ENCODE measurements at places on chromosomes 12 and 14.
A peak's percentile ranks its signal among the peaks of the same experiment; 100 is the strongest.

DNA sequence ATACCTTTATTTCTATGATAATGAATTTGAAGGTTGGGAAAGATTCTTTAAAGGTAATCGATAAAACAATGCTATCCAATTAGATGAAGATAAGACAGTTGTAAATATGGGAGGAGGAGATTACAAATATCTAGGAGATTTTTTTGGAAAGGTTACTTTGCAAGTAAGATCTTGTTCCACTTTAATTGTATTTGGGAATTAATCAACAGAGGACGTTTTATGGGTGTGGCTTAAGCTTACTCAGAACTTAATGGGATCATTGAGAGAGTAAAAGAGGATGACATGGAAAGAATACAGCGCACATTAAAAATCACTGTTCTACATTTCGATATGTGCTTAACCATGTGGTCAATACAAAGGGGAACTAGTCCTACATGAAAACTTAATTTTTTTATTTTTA, 3.5 kb upstream of the LRIG3 start:
- DNase-seq, result peak; percentile 65

DNA sequence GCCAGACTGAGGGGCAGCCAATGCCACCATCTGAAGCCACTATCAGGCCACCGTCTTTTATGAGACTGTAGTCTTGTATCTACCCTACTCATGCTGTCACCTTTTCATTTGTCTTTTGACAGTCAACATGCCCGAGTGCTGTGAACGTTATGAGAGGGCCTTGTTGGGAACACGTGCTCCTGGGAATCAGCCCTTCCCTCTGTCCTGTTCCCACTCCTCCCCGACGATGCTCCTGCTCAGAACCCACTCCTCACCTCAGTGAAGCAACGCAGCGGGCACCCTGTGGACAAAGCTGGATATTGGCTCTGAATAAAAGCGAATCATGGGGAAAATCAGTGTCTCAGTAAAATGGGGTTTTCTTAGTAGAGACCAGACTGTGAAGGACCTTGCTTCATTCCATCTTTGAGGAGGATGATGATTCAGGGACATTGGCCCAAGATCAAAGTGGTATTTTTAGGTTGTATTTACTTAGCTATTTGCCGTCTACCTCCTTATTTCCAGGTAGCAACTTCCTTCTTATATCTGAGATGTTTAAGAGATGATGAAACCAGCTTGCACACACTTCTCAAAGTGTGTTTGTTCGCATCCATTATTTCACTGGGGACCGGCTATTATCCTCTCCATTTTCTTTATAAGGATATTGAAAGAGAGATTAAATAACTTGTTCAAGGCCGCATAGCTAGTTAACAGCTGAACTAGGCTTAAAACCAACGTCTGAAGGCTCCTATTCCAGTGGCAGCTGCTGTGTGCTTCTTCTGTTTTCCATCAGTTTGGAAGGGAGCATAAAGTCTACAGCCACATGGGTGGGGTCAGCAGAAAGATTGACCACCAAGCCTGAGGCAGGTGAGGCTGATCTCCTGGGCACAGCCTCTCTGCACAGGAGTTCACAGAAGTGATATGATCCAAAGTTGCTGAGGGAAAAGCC, 43.9 kb upstream of the CTDSP2 start:
- DNase-seq, result peak; percentile 94

DNA sequence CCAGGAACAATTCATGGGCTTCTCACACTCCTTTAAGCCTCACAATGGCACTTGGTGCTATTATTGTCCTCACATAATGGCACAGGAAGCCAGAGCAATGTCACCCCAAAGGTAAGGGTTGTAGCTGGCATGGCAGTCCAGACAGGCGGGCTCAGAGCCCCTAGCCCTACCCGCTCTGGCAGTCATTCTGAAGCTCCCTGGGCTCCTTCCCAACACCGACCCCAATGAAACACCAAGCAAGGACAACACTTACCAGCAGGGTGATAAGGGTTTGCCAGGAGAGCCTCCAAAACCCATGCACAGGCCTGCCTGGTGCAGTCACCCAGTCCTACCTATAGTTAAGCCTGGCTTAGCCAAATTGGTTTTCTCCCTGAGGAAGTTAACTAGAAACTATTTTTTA, 30.8 kb downstream of the MAX start:
- DNase-seq, result no peak

DNA sequence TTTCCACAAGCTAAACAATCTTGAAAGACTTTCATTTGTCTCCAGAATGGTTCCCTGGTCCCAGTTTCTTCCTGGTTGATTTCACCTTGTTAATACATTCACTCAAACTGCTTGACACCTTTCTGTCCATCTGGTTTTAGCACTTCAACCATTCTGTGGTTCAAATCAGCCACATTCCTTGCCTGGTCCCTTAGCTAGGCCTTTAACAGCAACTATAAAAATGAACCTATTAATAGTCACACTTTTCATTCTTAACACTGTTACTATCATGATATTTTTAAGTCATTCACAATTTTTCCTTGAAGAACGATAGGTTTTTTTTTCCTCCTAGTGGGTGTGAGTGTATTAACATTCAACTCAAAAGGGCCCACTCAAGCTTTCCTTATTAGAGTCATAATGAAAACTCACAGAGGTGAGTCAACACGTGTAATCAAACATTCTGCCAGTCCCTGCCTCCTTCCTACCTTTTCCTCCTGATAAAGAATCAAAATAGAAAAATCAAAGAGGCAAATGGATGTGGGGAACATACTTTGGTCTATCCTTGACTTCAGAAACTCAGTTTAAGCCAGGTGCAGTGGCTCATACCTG, 34.4 kb upstream of the CCNT1 start:
- peak; percentile 65 for DNase-seq

DNA sequence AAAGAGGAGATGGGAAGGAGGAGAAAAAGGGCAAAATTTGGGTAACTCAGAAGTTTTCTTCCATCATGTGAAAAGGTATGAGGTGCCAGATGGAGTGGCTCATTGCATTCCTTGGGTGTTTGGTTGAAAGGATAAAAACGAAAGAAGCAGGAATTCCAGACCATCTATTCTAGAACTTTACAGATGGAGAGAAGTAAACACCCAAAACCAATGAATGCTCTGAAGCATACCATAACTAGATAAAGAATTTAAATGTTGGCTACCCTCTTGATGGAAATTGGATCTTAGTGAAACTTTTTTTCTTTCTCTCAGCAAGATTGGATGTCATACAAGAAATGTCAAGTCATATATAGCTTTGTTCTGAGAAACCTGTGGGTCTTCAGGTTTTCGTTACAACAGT, 175.6 kb upstream of the FAR2 start:
- DNase-seq, result no peak
